Myocyte (in vitro differentiated cells): ENCODE measurements at places on chromosomes 13 and 19.
A peak's percentile ranks its signal among the peaks of the same experiment; 100 is the strongest.

DNA sequence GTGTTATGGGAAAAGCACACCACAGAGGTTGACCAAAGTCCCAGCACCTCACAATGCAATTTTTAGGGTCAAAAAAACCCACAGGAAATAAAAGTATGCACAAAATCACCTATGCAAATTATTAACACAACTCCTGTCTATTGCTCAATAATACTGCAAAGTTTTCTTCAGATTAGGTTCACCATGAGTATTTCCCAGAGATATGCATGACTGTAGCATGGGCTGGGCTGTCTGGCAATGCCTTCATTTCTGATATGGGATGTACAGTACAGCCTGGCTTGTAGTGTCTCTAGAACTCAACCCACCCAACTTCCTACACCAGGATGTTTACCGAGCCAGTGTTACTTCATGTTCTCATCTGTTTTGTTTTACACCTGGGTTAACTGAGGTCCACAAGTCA lies 698.7 kb upstream of the ARGLU1 start:
- no peak for DNase-seq

GRCh38 chr13:47481536-47481935 lies 519.5 kb downstream of the SUCLA2 start:
- peak; percentile 21 for DNase-seq

GRCh38 chr13:75369981-75370380 lies 112.0 kb downstream of the TBC1D4 start:
- no peak for DNase-seq

DNA sequence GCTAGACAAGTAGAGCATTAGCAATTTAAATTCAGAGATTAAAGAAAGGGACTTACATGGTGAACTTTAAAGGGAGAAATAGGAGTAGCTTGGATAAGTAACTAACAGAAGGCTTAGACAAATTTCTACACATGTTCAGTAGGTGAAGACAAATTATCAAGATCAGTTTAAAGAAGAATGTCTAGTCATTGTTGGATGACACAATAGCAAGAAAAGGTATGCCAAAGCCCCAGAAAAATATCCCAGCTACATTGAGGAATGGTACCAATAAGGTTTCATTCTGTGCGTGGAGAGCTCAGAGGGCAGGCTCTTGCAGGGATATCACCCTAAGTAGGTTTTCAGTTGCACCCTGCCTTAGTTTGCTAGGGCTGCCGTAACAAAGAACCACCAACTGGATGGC lies 3.5 kb upstream of the STK24 start:
- no peak for DNase-seq

DNA sequence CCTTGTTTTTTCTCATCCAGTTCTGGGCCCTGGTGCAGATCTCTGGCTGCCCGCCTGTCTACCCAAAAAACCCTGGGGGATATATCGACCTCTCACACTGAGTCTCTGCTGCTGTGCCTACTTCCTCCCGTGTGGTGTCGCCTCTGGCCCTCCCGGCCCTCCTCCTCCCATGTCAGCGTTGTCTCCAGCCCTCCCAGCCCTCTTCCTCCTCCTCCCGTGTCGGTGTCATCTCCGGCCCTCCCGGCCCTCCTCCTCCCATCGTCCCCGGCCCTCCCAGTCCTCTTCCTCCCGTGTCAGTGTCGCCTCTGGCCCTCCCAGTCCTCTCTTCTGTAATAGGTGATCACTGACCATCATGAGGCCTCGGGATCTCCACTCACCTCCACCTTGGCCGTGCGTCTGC lies 81.8 kb downstream of the GPR12 start:
- DNase-seq: no peak

GRCh38 chr19:36497001-36497400 lies 7.6 kb upstream of the ZNF566 start:
- no peak for DNase-seq

DNA sequence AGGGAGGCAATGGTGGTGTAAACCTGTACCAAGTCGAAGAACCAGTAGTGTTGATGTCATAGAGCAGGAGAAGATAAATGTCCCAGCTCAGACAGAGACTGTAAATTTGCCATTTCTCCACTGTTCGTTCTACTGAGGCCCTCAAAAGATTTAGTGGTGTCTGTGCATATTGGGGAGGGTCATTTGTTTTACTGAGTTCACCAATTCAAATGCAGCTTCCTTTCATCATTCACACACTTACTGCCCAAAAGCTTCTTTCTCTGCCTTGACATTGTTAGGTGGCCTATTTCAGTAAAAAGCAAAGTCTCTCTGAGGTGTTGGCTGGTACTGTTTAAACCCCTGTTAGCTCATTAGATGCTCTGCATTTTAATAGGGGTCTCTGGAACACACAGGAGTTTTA lies 86.2 kb upstream of the EDNRB start:
- no peak for DNase-seq

DNA sequence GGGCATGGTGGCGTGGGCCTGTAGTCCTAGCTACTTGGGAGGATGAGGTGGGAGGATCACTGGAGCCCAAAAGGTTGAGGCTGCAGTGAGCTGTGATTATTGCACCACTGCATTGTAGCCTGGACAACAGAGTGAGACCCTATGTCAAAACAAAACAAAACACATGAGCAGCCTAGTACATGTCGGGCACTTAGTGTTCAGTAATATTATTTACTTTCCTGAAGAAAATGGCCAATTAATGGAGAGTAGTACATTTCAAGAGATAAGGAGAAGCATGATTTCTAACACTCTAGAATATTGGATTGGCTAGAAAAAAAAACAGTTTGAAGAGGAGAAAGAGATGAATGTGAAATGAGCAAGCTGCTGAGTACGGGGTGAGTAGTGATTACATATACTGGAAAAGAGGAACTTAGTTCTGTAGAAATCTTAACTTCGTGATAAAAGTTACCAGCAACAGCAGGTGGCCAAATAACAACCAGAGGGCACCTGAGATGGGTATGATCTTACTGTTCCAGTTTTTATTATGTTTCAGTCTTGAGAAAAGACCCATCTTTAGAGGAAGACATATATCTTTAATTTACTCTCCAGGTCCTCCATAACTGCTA lies 36.2 kb downstream of the SPATA13 start:
- no peak for DNase-seq

DNA sequence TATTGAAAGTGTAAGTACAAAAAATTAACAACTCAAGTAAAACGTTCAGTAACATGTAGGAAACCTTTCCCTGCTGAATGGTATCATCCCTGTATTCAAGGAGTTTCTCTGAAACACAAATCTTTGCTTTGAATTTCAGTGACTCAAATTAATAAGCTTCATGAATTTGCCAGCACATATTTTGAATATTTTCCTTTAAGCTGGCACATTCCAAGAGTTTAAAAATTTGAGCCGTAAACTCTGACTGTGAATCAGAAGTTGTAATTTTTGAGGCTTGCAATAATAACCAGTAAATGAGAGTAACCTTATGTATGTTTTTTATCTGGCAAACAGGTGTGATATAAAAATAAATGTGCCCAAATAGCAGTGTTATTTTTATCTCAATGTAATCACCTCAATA lies 1722.6 kb upstream of the PRR20A start:
- DNase-seq: no peak
